ENCODE measurements at places on chromosomes 1 and 21.

DNA sequence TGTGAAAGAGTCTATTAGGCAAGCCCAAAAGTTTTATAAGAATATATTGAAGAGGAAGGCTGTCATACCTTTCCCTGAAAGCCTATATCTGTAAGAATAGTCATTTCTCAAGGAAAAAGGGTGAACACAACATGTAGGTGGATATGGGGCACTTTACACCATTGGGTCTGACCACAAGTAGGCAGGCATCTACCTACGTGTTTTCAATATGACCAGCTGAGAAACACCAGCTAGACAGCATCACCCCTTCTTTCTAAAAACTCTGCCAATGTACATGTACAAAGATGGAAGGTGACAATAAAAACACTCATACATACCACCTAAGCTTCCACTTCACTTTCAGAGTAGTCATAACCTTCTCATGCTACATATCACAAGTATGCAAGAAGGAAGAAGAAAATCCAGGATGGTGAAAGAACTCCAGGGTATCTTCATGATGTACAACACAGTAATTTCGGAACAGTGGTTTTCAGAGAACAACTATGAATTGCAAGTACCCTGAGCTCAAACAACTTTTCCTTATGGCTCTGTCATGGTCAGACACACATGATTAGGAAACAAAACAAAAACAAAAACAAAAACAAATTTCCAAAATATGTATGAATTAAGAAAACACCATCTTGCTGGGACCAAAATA lies 98.5 kb upstream of the ADGRL2 start:
- no peak for DNase-seq

DNA sequence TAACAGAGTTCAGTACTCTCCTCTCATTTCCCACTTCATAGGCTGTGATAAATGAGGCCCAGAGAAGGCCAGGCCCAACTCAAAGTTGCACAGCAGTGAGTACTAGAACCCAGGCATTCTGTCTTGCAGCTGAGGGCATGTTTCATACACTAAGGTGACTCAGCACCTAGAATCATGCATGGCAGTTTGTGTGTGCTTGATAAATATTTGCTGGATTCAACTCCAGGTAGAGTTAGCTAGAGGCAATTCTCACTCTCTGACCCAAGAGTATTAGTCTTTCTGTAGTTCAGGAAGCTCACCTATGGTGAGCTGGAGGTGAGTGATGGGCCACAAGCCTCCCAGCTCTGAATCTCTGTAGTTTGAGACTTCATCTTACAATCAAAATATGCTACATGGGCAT lies 10.7 kb downstream of the NKAIN1 start:
- DNase-seq, result no peak

GRCh38 chr1:32948390-32948722 lies 16.3 kb downstream of the RNF19B start:
- no peak for DNase-seq

GRCh38 chr1:54259546-54260140 lies 59.7 kb downstream of the MRPL37 start:
- DNase-seq, result no peak

DNA sequence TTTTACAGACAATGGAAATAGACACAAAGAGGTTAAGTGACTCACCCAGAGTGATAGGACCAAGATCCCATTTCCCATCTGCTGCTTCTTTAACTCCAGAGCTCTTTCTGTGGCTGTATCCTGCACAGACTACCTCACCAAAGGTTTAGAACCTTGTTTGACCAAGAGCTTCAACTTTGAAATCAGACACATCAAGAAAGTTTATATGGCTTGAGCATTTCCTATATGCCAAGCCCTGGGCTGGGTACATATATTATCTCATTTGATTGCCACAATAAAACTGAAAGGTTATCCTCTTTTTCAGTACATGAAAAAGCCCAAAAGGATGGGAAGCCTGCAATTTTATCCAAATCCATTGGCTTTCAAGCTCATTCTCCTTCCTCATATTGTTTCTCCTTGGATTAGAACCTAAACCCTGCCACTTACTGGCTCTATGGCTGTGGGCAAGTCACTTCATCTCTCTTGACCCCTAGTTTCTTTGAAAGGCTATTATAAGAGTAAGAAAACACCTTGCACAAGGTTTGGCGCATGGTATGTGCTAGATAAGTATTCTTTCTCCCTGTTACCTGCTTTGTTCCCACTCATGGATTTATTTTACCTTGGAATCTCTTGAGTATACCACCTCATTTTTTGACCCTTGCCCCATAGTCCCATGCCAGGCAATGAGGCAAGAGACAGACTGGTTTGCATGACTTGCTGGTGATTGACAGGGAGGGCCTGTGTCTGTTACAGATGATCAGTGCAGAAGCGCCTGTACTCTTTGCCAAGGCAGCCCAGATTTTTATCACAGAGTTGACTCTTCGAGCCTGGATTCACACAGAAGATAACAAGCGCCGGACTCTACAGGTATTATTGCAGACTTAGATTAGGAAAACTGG lies 34.5 kb upstream of the KCNQ4 start:
- no peak for DNase-seq

- DNase-seq, result no peak
These were observed 9.5 kb downstream of the JAK1 start for GRCh38 chr1:64956733-64957441.

- DNase-seq, result no peak
These were observed 362.1 kb upstream of the NR5A2 start for GRCh38 chr1:199665371-199665770.

DNA sequence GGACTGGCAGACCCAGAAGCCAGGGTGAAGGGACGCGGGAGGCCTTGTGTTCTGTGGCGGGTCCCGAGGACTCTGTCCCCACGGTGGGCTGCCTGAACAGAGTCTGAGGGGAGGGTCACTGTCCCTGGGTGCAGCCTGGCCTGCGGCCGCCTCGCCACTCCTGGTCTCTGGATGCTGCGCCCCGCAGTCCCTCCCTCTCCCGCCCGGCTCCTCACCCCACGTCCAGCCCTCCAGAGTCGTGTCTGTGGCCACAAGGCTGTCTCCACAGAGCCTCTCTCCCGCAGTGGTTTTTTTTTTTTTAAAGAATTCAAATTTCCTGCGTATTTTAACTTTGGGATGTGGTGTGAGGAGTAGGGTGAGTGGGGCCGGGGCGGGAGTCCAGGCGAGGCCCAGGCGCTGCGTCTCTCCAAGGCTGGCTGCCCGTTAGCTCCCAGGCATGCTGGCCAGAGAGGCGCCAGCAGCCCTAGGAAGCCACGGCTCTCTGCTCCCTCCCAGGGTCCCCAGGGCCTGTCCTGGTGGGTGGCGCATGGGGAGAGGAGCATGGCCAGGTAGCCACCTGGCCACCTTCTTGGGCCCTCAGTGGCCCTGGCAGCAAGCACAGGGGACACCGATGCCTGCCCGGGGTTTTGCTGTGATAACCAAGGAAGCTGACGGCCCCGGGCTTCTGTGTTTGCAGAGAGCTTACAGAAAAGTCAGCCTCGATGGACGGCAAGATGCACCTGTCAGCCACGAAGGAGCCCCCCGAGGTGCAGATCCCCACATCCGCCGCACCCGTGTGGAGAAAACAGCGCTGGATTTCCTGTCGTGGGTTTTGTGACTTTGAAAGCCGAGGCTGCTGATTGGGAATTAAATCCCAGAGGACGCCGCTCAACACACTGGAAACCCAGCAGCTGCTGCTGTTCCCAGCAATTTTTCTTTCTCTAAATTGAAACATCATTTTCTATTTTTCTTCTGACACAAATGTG lies 72.8 kb downstream of the MORN1 start:
- DNase-seq, result no peak

GRCh38 chr1:161061419-161061818 lies 8.3 kb downstream of the ARHGAP30 start:
- no peak for DNase-seq

Data from H9 (cell line).